Aorta (tissue), 5 donors: ENCODE measurements at places on chromosomes 3 and 15. TPM values are rescaled to one million over a fixed set of nuclear protein-coding genes. Genes with fewer than 3 reads are reported as not detected.

Gene GABRA5
- not detected for total RNA-seq

Gene ITGA11
- total RNA-seq = 154 TPM

Gene FANCD2OS
- not detected for total RNA-seq

Gene GLDN
- 49.2 TPM for total RNA-seq

Gene GAP43
- total RNA-seq = 1.1 TPM

Gene CMTM8
- total RNA-seq = 6.8 TPM

Gene SLC6A1
- 1.4 TPM for total RNA-seq

Gene GASK1A
- total RNA-seq = 12.2 TPM

Gene GOLGA8J
- total RNA-seq = 1.5 TPM

Gene CHRNA7
- total RNA-seq = 3.6 TPM

Gene RUBCN
- total RNA-seq = 38.2 TPM

Gene IRAK2
- total RNA-seq = 7.1 TPM

Gene CPN2
- not detected for total RNA-seq

Gene ADPGK
- total RNA-seq = 52.1 TPM

Gene CPEB1
- total RNA-seq = 1.1 TPM

Gene AP2M1
- total RNA-seq = 250 TPM

Gene CAPN3
- total RNA-seq = 22.6 TPM

Gene DZIP1L
- 19.0 TPM for total RNA-seq

Gene CELSR3
- total RNA-seq = 0.91 TPM

Gene LRRC34
- 1.0 TPM for total RNA-seq

Gene CKMT1A
- not detected for total RNA-seq

Gene THSD4
- 53.8 TPM for total RNA-seq

Gene TTLL13
- total RNA-seq = not detected

Gene CELF6
- total RNA-seq = 1.0 TPM

Gene ROPN1
- not detected for total RNA-seq

Gene FAM43A
- 8.4 TPM for total RNA-seq

Gene ZNF445
- total RNA-seq = 26.4 TPM

Gene NR2C2
- 51.8 TPM for total RNA-seq

Gene SNX4
- 30.2 TPM for total RNA-seq

Gene GOLGA6A
- total RNA-seq = not detected

Gene CNBP
- 306 TPM for total RNA-seq

Gene SMCO1
- not detected for total RNA-seq

Gene TGM5
- total RNA-seq = not detected
